ENCODE measurements at places on chromosomes 6 and 20.

DNA sequence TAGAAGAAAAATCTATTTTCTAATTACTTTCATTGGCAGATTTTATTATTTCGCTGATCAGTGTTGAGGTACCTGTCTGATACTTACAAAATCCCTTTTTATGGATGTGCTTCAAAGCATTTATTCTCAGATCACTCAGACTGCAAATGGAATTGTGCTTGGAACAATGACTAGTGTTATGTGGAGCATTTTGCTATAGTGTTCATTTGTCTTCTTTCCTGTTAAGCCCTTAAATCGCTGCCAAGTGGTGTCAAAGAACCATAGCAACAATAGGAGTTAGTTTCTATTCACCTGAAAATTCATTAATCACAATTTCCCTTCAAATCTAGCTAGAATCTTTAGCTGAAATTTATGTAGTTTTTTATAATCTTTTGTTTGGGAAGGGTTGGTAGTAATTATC is 29.8 kb downstream of the SMPDL3A start:
- no peak for DNase-seq

DNA sequence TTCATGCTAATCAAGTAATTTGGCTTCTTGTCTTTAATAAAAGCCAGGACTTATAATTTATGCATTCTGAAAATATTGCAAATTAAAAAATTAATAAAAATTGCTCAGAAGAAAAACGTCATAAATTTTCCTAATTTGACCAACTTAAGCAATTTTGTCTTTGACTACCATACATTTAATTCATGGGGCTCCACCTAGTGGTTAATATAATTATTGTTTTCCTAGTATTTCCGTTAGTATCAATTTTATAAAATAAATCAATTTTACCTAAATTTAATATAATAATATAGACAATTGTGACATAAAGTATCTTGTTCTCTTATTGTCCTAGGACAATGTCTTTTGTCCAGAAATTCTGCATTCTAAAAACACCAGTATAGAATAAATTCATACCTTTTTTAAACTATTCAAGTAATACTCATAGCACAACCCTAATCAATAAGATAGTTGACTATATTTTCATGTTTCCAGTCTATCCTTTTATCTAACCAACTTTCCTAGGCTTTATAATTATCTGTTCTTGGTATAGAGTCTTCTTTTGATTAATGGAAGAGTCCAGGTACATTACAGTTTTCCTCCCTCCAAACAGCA is 319.9 kb downstream of the TRDN start:
- DNase-seq = no peak

DNA sequence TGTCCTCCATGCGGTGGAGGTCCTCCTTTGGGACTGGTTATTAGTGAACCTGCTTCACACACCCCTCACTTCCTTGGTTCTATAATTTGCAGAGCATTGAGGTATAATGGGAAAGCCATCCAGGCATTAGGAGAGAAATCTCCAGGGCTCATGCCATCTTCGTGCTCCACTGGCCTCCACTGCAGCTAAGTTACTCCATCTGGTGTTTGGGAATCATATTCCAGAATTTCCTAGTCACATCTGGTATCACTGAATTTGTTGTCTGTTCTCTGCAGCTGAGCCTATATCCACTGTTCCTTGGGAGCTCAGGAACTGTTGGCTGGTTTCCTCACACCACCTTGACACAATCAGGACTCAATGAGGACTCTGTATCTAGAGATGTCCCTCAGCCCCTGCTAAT is 173.0 kb upstream of the TSHZ2 start:
- no peak for DNase-seq

DNA sequence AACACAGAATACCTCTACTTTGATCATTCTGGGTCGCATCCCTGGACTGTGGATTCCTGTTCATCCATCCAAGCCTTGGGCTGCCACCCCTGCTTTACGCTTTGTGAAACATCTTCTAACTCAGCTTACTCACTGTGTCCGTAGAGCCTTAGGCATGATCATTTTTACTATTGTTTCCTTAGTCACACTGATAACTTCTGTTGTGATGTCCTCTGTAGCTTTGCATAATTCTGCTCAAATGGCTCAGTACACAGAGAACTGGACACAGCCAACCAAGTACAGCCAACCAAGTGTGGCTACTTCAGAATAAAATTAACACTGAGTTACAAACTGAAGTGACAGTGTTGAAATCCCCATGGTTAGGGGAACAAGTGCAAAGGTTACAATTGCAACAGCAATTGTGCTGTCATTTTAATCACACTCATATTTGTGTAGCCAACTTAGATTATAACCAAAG is 8.6 kb upstream of the FKBP1A start:
- DNase-seq = no peak

GRCh38 chr6:170124150-170124549 is 166.7 kb downstream of the DLL1 start:
- DNase-seq = no peak

GRCh38 chr20:10170261-10170660 is 48.4 kb upstream of the SNAP25 start:
- DNase-seq = no peak

DNA sequence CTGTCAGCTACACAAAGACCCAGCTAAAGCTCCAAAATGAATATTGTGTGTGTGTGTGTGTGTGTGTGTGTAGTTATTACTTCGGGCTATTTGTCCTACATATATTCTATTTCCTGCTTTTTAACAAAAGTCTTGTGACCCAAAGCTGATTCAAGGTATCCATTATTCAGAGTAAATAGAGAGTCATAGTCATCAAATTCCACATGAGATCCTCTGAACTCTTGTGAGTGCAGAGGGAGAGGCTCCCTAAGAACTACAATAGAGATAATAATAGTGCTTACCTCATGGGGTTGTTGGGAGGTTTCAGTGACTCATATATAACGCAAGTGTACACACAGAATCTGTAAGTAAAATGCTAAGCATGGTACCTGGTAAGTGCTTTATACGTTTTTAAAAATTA is 95.6 kb upstream of the SHLD1 start:
- DNase-seq = no peak

DNA sequence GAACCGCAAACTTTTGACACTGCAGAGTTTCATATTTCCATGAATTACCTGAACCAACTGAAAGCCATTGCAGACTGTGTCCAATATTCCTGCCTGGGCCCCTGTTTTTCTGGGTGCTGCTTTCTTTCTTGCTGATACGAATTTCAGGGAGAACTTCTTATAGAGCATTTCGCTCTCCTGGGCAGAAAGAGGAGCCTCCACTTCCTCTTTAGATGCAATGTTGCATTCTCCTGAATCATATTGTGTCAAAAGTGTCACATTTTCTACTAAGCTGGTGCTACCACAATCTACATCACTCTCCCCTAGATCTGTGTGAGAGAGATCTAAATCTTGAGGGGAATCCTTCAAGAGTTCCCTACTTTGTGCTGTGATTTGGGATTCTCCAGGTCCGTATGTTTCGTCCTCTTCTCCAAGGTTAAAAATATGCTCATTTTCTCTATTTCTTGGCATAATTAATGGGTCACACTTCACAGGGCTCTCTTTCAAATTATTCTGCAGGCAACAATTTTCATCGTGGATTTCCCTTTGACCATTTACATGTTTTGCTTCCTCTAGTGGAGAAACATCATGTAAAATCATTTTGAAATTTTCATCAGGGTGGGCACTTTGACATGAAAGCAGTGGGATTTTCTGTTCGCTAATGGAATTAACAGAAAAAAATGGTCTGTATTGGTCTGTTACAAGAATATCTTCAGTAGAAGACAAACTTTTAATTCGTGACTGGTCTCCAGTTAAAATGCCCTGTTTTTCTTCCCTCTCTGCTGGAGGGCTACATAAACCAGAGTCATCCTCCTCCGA is 102.3 kb downstream of the DST start:
- no peak for DNase-seq

DNA sequence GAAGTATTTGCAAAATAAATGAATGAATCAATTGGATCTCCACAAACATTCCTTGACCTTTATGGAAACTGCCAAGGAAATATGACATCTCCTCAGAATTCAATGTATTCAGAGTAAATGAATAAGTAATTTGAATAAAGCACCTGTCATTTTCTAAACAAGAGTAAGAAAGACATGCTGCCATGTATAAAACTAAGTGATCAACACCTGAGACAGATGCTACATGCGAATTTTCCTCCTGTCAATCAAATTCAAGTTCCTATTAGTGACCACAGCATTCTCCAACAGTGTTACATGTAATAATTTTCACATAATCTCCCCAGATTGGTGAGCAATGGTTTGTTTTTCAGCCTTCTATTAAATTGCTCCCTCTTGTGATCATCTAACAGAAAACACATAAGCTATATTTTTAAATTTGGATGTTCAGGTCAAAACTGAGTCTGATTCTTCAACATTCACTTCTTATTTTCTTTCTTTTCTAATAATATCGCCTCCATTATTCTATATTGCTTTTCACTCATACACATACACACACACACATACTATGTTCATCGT is 163.2 kb upstream of the RNF217 start:
- DNase-seq = no peak

DNA sequence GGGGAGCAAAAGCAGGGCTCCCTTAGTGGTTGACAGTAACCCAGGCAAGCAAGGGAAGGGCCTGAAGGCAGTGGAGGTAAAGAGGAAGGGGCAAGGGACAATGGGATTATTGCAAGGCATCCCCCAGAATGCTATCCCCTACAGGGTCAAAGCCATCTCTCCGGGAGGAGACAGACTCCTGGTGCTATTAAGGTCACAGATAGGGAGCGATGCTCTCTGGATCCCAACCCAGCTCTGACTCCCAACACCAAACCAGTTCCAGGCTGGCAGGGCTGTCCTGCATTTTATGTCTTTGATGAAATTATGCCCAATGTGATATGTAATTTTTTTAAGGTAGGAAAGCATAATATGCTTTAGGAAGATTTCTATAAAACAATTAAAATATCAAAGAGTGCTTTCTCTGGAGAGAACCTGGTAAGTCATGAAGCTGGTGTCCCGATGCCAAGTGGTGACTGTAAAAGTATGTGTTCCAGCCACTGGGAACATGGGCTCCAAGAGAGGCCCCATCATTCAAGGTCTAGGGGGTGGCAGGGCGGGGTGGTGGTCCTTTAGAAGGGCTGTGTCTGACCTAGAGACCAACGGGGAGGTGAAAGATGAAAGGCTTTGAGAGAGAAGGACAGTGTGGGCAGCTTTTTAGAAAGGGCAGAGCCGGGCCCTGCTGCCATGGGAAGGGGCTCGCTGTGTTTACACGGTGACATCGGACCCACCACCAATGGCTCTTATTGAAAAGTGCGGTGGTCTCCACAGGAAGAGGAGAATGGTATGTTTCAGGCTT is 276.5 kb downstream of the CDC5L start:
- DNase-seq = no peak

GRCh38 chr6:124873066-124873410 is 89.2 kb upstream of the RNF217 start:
- DNase-seq = no peak

DNA sequence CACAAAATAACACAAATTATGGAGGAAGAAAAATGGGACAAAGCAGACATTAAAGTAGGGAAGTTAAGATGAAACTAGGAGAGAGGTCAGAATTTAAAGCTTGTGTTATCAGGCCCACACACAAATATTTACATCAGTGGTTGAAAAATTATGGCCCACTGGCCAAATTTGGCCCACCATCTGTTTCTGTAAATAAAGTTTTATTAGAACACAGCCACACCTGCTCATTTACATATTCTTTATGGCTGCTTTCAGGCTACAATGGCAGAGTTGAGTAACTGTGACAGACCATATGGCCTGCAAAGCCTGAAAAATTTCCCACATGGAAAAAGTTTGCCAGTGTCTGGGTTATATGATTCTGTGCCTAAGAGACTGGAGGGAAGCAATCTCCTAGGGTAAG is 49.0 kb downstream of the SLC22A23 start:
- DNase-seq = no peak

DNA sequence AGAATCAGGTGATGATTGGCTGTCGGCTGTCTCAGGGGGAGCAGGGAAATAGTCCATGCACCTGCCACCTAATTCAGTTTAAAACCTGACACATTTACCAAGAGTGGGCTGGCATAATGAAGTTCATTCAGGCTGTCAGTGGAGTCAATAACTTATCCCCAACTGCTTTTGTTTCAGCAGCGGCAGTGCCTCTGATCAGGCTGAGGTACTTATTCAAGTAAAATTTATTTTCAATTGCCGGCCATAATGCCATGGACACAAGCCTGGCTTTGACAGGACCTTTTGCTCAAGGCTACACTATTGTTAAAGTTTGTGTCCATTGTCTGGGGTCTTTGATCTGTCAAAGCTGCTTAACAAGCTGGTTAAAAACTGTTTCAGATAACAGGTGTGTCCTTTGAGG is 20.6 kb downstream of the OLIG3 start:
- no peak for DNase-seq

DNA sequence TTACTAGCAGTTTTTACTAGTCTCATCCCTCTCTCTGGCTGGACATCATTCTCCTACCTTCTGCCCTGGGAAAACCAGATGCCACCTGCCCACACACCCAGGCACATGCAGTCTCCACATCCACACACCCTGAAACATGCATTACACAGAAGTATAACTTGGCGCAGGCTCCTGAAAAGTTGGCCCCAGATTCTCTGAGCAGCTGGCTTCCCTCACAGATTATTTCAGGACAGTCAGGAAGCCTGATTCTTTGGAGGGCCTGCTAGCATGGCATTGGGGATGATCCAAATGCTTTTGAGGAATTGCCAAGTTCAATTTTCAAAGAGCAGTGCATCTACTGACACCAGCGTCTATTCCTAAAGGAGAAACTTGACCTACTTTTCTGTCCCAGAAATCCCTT is 27.8 kb upstream of the KIF16B start:
- DNase-seq = no peak

GRCh38 chr20:16111852-16112412 is 461.3 kb downstream of the KIF16B start:
- DNase-seq = no peak

- DNase-seq = no peak
These were observed 21.5 kb upstream of the GTSF1L start for GRCh38 chr20:43748274-43748673.

DNA sequence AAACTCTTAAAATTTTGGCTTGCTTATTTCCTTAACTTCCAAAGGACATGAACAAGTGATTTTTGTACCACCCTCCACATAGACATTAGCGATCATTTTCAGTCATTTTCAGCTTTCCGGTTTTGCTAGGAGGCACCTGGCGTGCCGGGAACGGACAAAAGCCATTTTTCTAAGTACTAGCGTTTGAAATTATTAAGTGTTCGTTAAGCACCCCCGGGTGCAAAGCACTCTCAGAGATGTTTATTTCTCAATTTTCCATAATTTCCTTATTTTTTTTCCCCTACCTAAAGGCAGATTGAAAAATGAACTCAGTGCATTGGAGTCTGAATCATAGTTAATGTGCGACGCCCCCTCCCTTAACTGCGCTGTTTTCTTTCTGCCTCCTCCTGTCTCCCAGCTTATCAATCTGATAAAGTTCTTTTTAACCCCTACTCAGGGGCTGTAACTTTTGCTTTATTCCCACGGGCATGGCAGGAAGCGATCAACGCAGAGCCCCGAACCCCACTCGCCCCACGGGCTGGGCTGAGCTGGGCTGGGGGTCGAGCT is 58.2 kb downstream of the ZNF831 start:
- no peak for DNase-seq

- DNase-seq = no peak
These were observed 15.1 kb downstream of the ADGRG6 start for GRCh38 chr6:142316791-142317368.

GRCh38 chr6:30491991-30492952 is 3.0 kb downstream of the HLA-E start:
- DNase-seq = no peak

All from hippocampal formation (tissue), 2 donors.